Muscle of leg (tissue), 16 donors: ENCODE measurements at places on chromosomes 7 and 10. TPM values are rescaled to one million over a fixed set of nuclear protein-coding genes. Genes with fewer than 3 reads are reported as not detected.

Gene GIMAP7
- polyA plus RNA-seq, result 12.8 TPM

Gene IDI2
- polyA plus RNA-seq, result not detected

Gene RPEL1
- polyA plus RNA-seq, result not detected

Gene SPDYE2
- 4.9 TPM for polyA plus RNA-seq

Gene PTPN20
- 0.53 TPM for polyA plus RNA-seq

Gene AEBP1
- polyA plus RNA-seq, result 64.8 TPM
